Non-pigmented ciliary epithelial cell (primary cell): ENCODE measurements at places on chromosomes 12 and 14.

- no peak for DNase-seq
Measured at GRCh38 chr14:100528962-100529560, 58.2 kb downstream of the BEGAIN start.

- DNase-seq = no peak
Measured at GRCh38 chr12:108289350-108290161, 49.6 kb downstream of the CMKLR1 start.

- DNase-seq = no peak
Measured at GRCh38 chr12:43754015-43754414, 4.6 kb downstream of the PUS7L start.

DNA sequence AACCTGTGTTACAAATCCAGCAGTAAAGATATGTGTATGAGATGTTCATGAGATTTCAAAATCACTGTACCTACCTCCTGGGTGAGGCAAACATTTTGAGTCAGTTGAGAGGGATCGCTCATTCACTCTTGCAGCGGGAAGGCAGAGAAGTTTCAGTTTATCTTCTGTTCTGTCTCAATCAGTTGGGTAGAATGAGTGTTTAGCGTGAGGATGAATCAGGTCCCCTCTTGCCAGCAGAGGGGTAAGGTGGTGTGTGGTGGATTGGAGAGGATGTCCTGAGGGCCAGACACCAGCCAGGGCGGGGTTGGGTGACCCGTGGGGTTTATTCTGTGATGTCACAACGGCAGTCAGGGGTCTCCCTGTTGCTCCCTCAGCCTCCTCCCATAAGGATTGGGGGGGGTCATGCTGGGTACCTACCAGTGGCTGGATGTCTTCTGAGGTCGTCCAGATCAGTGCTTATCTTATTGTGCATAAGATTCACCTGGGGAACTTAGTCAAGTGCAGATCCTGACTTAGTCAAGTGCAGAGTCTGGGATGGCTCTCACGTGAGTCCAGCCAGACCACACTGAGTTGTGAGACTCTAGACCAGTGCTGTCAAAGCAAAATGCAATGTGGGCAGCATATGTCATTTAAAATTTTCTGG, at the start of gene GSG1:
TSS of gene GSG1 (minus strand) at position 277 of the 643 bp plus-strand sequence. CDS start at position 122, 155 bp downstream.
- DNase-seq = no peak

DNA sequence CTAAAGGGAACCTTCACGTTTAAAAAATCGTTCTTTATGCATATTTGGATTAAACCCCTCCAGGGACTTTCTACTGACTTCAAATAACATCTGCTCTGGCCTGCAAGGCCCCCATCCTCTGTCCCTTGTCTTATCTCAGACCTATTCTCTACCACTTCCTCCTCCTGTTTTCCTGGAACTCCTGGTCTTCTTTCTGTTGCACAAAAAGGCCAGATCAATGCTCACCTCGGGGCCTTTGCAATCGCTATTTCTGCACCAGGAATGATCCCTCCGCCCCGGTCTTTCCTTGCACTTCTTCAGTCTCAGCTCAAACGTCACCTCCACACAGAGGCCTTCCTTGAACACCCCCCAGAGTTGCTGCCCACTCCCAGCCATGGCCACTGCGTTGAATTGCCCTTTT, 57.6 kb upstream of the BEGAIN start:
- DNase-seq = no peak

DNA sequence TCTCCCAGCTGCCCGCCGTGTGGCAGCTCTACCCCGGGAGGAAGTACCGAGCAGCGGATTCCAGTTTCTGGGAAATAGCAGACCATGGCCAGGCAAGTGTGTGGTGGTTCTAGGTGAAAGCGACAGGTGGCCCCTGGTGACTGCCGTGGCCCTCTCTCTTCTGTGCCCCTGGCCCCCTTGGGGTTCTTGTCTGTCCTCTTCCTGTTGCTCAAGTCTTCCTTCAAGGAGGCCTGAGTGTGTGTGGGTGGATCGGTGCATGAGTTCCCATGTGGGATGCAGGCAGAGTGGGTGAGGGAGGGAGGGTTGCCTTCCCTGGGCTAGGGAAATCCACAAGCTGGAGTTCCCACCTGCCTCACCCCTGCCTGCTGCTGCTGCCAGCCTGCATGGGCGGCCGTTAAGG, 4.6 kb downstream of the TCL1B start:
- no peak for DNase-seq

GRCh38 chr12:116606397-116606796, 47.2 kb downstream of the MAP1LC3B2 start:
- DNase-seq = no peak

DNA sequence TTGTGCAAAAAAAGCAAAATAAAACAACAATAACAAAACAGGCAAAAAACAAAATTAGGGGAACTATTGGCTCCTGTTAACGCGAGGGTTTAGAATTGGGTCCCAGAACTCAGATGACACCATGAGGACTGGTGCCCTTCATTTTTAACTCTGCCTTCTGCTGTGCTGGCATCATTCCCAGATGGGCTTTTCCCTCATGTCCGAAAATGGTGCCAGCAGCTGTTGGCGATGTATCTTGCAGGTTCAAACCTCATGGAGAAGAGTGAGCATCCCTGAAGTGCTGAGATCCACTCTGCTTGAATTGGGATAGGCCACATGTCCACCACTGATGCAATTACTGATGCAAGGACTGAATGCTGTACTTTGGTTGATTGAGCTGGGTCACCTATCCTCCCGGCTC, 61.1 kb downstream of the MYRFL start:
- DNase-seq = no peak

GRCh38 chr12:11652351-11653040, 3.0 kb downstream of the ETV6 start:
- no peak for DNase-seq

DNA sequence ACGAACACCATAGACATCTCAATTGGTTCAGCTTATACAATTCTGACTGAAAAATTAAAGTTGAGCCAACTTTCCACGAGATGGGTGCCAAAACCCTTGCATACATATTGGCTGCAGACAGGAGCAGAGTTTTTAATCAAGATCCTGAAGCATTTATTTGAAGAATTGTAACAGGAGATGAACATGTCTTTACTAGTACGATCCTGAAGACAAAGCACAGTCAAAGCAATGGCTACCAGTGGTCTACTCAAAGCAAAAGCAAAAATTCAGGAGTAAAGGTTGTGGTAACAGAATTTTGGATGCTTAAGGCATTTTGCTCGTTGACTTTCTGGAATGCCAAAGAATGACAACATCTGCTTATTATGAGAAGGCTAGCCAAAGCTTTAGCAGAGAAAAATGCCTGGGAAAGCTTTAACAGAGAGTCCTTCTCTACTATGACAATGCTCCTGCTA, 20.7 kb downstream of the ZDHHC17 start:
- DNase-seq = peak; percentile 24

- DNase-seq = no peak
Measured at GRCh38 chr14:53526200-53526599, 373.1 kb upstream of the DDHD1 start.

DNA sequence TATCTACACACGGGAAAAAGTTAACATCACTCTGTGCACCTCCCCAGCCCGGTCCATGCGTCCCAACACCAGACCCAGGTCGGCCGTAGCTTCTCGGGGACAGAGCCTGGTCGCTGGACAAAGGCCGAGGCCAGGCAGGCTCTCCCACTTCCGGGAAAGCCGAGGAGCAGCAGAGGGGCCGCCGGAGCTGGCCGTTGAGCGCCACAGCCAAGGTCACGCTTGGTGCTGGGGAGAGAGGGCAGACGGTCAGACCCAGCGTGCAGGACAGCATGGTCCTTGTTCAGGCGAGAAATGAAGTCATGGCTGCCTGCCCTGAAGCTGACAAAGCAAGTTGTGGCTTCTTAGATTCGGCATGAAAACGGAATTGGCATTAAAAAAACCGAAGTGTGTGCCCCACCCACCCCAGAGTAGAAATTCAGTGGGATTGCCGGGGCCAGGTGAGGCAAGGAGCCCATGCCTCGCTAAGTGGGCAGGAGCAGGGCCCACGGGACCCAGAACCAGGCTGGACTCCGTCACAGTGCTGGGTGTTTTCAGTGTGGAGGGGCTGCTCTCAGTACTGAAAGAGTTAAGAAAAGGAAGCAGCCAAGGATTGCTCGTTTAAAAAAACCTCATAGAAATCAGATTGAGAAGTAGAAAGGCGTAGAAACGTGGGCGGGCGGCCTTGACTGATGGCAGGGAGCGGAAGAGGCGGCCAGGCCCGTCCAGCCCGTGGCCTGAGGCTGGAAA, 4.3 kb downstream of the ARL6IP4 start:
- DNase-seq = no peak

- no peak for DNase-seq
Measured at GRCh38 chr12:2794191-2794735, 507 bp upstream of the FKBP4 start.

- DNase-seq = no peak
Measured at GRCh38 chr14:105382343-105383082, 15.8 kb upstream of the TEX22 start.

GRCh38 chr12:7512553-7512952, 9.0 kb upstream of the CD163 start:
- peak; percentile 81 for DNase-seq

GRCh38 chr14:91983588-91983987, 36.1 kb upstream of the FBLN5 start:
- no peak for DNase-seq

GRCh38 chr12:130787445-130788410, 51.3 kb downstream of the STX2 start:
- DNase-seq = no peak

GRCh38 chr12:131759176-131759575, 48.3 kb downstream of the SFSWAP start:
- no peak for DNase-seq

- DNase-seq = peak; percentile 43
Measured at GRCh38 chr14:49586673-49587460, 687 bp upstream of the RPS29 start.

- DNase-seq = peak; percentile 8
Measured at GRCh38 chr12:43896496-43896895, 60.6 kb downstream of the TMEM117 start.

GRCh38 chr12:122012184-122012583, 9.5 kb upstream of the BCL7A start:
- no peak for DNase-seq

GRCh38 chr14:31944256-31945073, 132.6 kb upstream of the ARHGAP5 start:
- no peak for DNase-seq

- no peak for DNase-seq
Measured at GRCh38 chr12:120474616-120474960, 5.0 kb upstream of the SRSF9 start.

DNA sequence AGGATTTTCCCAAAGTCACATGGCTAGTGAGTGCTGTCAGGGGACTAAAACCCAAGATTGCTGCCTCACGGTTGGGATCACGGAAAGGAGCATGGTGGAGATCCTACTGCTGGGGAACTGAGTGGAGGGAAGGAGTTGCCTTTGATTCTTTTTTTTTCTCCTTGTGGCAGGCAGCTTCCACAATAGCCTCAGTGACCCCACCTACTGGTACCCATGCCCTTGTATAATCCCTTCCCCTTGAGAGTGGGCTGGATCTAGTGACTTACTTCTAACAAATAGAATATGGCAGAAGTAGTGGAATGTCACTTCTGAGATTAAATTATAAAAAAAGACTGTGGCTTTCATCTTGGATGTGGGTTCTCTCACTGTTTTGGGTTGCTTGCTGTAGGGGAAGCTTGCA, 135.7 kb downstream of the DICER1 start:
- no peak for DNase-seq

DNA sequence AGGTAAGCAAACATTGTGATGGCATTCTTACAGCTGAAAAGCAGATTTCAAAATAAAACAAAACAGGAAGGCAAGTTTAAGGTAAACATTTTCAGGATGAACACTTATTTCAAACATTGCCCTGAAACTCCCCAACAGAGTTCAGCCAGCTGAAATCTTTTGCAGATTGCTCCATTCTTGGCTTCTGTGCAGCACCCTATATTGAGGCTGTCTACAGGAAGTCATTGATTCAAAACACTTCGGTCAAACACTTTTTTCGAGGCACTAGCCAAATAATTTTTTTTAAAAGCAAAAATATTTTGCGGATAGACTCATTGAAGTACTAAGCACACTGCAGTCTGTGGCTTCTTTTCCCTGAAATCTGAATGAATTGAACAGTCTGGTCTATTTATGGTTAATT, 318.1 kb upstream of the PDE3A start:
- no peak for DNase-seq

GRCh38 chr14:75711105-75711795, 50.2 kb downstream of the TTLL5 start:
- DNase-seq = no peak

DNA sequence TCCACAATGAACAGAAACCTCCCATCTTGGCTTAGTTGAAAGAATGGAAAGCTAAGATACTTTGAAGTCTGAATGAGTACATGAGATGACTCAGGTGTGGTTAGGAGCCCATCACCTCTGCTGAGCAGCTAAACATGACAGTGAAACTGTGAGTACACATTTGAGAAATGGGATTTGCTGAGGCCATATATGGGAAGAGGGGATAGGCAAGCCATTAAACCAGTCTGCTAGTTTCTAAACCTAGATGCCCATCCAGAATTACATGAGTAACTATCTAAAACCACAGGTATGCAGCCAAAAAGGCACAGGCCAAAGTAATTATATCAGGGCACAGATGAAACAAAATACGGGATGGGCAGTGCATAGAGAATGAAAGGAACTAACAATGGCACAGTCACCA, 41.2 kb downstream of the NKX2-1 start:
- no peak for DNase-seq

GRCh38 chr14:77208291-77208978, 26.8 kb downstream of the TMEM63C start:
- peak; percentile 5 for DNase-seq

- DNase-seq = no peak
Measured at GRCh38 chr12:64737539-64737938, 21.7 kb downstream of the GNS start.

- DNase-seq = no peak
Measured at GRCh38 chr12:9214534-9214933, 6.3 kb upstream of the PZP start.

DNA sequence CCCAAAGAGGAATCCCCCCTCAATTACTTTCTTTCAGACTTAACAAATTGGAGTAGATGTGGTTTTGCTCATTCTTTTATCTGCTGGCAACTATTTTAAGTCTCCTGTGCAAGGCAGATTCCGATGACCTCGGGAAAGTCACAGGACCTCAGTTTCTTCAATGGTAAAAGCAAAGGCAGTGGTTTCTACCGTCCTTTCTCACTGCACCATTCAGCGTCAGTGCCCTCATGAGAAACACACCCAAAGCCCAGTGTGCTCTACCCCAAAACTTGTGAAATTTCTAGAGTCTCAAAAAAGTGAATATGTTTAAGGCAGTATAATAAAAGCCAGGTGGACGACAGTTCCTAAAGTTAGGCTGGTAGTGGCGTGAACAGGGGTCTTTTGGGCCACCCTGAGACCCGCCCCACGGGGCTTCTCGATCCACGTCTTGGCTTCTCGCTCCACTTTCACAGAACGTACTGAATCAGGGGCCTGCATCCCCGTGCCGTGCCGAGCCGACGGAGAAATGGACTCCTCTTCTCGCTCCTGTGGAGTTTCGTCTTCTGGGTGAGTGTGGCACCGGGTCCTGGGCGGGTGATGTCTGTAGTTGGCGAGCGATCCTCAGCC, 1.3 kb upstream of the ARHGAP5 start:
- no peak for DNase-seq
